Thymus (tissue), 14 donors: ENCODE measurements at places on chromosomes 11 and 22.

DNA sequence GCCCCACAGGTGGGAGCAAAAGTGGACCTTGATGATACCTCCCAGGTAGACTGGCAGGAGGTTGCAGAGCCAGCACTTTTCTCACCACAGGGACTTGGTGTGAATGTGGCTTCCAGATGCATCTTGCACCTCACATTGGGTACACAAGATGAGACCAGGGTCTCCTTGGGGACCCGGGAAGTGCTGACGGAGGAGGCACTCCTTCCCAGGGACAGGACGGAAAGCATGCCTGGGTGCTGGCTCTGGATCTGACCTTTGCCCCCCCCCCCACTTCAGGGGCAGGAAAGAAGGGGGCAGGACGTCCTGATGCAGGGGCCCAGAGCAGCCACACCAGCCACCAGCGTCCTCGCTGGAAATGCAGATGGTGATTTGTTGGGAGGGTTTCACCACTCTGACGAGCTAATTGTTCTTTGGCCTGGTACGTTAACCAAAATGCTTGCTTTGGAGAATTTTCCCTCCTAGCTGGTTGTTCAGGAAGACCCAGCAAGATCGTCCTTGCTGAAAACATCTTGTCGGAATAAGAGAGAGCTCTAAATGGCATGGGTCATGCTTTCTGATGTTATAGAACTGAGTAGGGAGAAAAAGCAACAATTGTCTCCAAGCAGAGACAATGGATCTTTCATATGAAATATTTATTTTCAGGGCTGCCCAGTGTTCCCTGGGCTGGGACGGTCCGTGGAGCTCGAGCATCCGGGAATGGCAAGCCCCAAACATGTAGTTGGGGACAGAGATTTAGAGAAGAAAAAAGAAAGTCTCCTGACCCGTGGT lies 74.4 kb upstream of the PPARA start:
- H3K4me1 ChIP-seq = no peaks in the 10 kb centered on the region
- DNase-seq = no peak
- H3K27me3 ChIP-seq = no peaks in the 10 kb centered on the region

GRCh38 chr22:48756146-48757111 lies 1071.2 kb downstream of the BRD1 start:
- H3K4me3 ChIP-seq = no peak overlapping the region
- DNase-seq = no peak
- H3K36me3 ChIP-seq = no peaks in the 10 kb centered on the region
- H3K27ac ChIP-seq = no peak overlapping the region

DNA sequence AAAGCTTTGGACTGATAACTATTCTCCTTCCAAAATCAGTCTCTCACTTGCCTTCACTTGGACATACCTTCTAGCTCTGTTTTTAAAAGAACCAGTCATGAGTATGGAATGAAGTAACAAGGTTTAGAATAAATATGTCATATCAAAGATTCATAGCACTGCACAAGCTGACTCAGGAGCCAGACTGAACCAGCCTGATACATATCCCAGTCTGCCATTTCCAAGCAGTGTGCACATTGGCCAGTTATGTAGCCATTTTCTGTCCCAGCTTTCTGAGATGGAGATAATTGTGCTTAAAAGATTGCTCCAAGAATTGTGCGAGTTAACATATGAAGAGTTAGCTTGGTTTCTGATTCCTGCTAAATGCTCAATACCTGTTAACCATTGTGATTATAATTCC lies 311.3 kb downstream of the C11orf87 start:
- no peak for DNase-seq
- no peak overlapping the region for H3K4me3 ChIP-seq
- H3K36me3 ChIP-seq = no peaks in the 10 kb centered on the region
- H3K27me3 ChIP-seq = no peaks in the 10 kb centered on the region

- no peaks in the 10 kb centered on the region for H3K36me3 ChIP-seq
- no peak for DNase-seq
- H3K4me1 ChIP-seq = no peaks in the 10 kb centered on the region
- H3K4me3 ChIP-seq = no peak overlapping the region
Measured at GRCh38 chr11:57230316-57230715, 6.7 kb downstream of the APLNR start.

DNA sequence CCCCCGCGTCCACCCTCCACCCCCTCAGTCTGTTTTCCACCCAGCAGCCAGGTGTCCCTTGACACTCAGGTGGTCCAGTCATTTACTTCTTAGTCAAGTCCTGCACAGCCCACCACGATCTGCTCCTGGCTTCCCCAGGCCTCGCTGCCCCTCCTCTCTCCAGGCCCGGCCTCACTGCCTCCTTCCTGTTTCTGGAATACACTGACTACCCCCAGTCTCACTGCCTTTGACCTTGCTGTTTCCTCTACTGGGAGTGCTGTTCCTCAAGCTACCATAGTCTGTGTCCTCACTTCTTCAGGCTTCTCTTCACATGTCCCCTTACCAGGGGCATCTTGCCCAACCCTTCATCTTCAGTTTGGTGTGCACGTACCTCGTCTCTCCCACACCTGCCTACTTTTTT lies 7.4 kb downstream of the MCM5 start:
- H3K4me1 ChIP-seq = no peaks in the 10 kb centered on the region
- no peak for DNase-seq
- H3K27ac ChIP-seq = no peak overlapping the region
- peaks cover 88% of the 10 kb centered on the region for H3K36me3 ChIP-seq
- no peaks in the 10 kb centered on the region for H3K27me3 ChIP-seq
- no peak overlapping the region for H3K4me3 ChIP-seq

DNA sequence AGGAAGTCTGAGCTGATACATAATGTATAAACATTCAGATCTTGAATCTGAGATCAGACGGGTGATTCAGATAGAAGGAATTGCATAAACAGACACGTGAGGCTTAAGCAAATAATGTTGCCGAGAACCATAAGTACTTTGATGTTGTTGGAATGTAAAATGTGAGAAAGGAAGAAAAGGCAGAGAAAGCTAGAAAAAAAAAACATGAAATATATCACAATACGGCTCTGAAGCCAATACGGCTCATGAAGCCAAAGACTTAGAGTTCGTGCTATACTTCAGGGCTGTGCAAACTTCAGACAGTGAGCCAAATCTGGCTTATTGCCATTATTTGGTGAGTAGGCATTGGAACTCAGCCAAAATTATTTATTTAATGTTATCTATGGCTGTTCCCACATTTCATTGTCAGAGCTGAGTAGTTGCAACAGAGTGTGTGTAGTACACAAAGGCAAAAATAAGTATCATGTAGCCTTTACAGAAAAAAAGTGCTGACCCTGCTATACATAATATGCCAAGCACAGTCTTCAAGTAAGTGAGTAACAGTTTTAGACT lies 673.3 kb downstream of the CNTN5 start:
- H3K27me3 ChIP-seq = no peaks in the 10 kb centered on the region
- H3K27ac ChIP-seq = no peak overlapping the region
- no peaks in the 10 kb centered on the region for H3K36me3 ChIP-seq
- no peak overlapping the region for H3K4me3 ChIP-seq
- no peak for DNase-seq

DNA sequence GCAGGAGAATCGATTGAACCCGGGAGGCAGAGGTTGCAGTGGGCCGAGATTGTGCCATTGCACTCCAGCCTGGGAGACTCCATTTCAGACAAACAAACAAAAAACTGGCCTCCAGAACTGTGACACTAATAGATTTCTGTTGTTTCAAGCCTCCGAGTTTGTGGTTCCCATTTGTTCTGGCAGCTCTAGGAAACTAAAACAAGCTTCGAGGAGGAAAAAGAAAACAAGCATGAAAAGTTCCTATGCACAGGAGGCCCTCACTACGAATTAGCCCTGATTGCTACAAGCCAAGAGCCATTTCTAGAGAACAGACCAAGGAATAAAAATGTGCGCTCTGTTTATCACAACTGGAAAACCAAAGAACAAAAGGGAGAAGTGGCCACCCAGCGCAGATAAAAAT lies 47.8 kb upstream of the SHANK2 start:
- DNase-seq = no peak
- H3K4me1 ChIP-seq = no peaks in the 10 kb centered on the region
- H3K27ac ChIP-seq = no peak overlapping the region
- no peaks in the 10 kb centered on the region for H3K36me3 ChIP-seq

GRCh38 chr22:18970176-18970947 lies 34.3 kb upstream of the PRODH start:
- H3K4me3 ChIP-seq = peak overlapping the region; percentile 45
- H3K27ac ChIP-seq = no peak overlapping the region
- H3K4me1 ChIP-seq = no peaks in the 10 kb centered on the region
- DNase-seq = no peak

GRCh38 chr22:30947816-30948454 lies 20.6 kb downstream of the MORC2 start:
- no peak overlapping the region for H3K4me3 ChIP-seq
- DNase-seq = peak; percentile 37
- peaks cover 46% of the 10 kb centered on the region for H3K36me3 ChIP-seq

GRCh38 chr11:32616903-32617302 lies 33.3 kb downstream of the EIF3M start:
- H3K4me3 ChIP-seq = no peak overlapping the region
- H3K27me3 ChIP-seq = no peaks in the 10 kb centered on the region
- H3K27ac ChIP-seq = no peak overlapping the region
- no peaks in the 10 kb centered on the region for H3K36me3 ChIP-seq
- no peaks in the 10 kb centered on the region for H3K4me1 ChIP-seq
- DNase-seq = no peak

- no peak for DNase-seq
- H3K27ac ChIP-seq = no peak overlapping the region
- no peaks in the 10 kb centered on the region for H3K36me3 ChIP-seq
- H3K4me1 ChIP-seq = no peaks in the 10 kb centered on the region
Measured at GRCh38 chr11:134460881-134461280, 48.8 kb upstream of the B3GAT1 start.

DNA sequence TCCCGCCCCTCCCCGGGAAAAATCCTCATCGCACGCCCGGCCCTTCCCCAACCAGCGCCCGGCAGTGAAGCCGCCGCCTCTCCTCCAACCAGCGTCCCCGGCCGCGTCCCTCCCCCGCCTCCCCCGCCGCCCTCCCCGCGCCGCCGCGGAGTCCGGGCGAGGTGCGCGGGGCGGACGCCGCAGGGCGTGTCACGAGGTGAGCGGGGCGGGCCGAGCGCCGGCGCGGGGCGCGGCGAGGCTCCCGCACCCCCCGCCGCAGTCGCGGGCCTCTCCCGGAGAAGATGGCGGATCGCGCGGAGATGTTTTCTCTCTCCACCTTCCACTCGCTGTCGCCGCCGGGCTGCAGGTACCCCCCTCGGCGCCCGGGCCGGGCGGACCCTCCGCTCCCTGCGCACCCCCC lies at the start of gene MAPK8IP2:
Gene MAPK8IP2, plus strand, starts transcription at position 256 of the 400 bp plus-strand sequence. Its CDS starts 26 bp downstream, at position 282.
- no peaks in the 10 kb centered on the region for H3K4me1 ChIP-seq
- peaks cover 80% of the 10 kb centered on the region for H3K27me3 ChIP-seq
- H3K4me3 ChIP-seq = no peak within 1 kb of the TSS
- H3K36me3 ChIP-seq = no peaks in the 10 kb centered on the region
- DNase-seq = no peak

- no peaks in the 10 kb centered on the region for H3K36me3 ChIP-seq
- no peak overlapping the region for H3K27ac ChIP-seq
- peaks cover 51% of the 10 kb centered on the region for H3K27me3 ChIP-seq
- no peak for DNase-seq
Measured at GRCh38 chr11:118168316-118168715, 8.1 kb downstream of the SCN2B start.

DNA sequence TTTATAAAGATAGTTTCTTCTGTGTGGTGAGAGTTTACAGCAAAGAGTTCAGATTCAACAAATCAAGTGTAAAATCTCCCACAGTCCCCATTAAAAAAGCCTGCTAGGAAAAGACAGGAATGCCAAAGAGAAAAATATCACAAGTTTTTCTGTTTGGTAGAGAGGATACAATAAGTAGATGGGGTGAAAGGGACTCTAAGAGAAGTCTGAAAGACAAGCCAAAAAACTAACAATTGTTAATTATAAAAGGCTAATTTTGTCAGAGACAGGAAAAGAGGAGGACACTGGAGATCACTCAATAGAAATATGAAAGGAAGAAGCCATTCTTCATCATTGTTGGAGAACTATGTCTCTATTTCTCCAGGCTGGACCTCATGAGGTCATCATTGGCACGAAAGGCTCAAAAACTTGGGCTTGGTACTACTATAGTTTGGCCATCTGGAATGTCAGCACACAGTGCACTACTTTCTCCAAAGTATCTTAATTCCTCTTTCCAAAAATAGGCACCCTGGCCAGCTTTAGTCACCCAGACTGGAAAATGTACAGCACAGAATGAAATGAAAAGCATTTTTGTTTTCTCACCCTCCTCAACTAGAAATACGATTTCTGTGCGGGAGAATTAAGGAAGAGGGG lies 531 bp upstream of the SOX6 start:
- no peaks in the 10 kb centered on the region for H3K4me1 ChIP-seq
- H3K36me3 ChIP-seq = no peaks in the 10 kb centered on the region
- H3K4me3 ChIP-seq = no peak overlapping the region

- peaks cover 22% of the 10 kb centered on the region for H3K4me1 ChIP-seq
- no peaks in the 10 kb centered on the region for H3K36me3 ChIP-seq
- H3K4me3 ChIP-seq = peak overlapping the region; percentile 74
- no peak for DNase-seq
Measured at GRCh38 chr11:82899186-82899820, 927 bp downstream of the PRCP start.

DNA sequence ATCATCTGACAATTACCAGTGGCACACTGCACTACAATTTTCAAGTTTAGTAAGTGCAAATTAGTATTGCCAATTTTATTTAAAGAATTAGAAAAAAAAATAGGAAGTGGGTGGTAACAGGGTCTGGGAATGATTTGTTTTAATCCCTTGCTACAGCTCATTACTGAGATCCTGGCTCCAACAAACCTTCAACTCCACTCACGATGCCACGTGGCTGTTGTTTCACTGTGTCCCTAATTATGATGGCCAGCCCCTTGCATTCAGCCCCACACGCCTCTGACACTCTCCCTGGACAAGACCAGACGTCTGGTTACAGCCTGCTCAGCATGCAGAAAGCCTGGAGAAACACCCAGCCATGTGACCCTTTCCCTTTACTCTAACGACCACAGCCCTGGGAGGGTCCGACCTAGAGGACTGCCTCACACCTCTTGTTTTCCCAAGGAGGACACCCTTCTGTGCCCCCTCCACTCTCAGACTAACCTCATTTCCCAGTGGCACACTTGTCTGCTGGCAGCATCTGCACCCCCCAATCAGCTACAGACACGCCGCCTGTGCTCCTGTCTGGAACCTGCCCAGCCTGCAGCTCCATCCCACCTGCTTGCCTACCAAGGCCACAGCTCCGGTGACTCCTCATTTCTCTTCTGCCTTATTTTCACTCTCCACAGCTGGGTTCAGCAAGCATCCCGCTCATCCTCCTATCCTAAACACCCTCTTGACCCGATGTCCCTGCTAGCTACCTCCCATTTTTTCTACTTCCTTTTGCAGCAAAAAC lies 18.5 kb upstream of the SLC25A1 start:
- peaks cover 2% of the 10 kb centered on the region for H3K27me3 ChIP-seq
- H3K4me1 ChIP-seq = no peaks in the 10 kb centered on the region
- no peak for DNase-seq
- no peak overlapping the region for H3K27ac ChIP-seq

GRCh38 chr11:90176069-90176468 lies 41.6 kb downstream of the NAALAD2 start:
- no peaks in the 10 kb centered on the region for H3K4me1 ChIP-seq
- H3K27me3 ChIP-seq = no peaks in the 10 kb centered on the region
- no peaks in the 10 kb centered on the region for H3K36me3 ChIP-seq
- no peak overlapping the region for H3K27ac ChIP-seq
